ENCODE measurements at places on chromosomes 12 and 14.

DNA sequence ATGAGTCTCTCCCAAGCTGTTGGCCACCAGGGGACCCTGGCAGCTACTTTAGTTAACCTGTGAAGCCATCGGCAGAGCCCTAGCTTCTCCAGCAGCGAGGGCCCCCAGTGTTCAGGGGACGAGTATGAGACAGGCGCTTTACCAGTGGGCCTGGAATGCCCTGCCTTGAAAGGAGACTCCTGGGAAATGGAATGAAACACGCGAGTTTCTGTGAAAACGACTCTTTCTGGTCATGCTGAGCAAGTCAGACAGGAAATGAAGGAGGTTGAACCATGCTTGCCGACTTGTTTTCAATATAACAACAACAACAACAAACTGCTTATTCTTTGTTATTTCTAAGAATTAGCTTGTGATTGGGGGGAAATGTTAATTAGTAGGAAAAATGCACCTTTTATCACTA lies 42.9 kb downstream of the SFSWAP start:
- DNase-seq, result no peak

- DNase-seq, result no peak
These were observed 172.4 kb downstream of the EMP1 start for GRCh38 chr12:13368971-13369370.

DNA sequence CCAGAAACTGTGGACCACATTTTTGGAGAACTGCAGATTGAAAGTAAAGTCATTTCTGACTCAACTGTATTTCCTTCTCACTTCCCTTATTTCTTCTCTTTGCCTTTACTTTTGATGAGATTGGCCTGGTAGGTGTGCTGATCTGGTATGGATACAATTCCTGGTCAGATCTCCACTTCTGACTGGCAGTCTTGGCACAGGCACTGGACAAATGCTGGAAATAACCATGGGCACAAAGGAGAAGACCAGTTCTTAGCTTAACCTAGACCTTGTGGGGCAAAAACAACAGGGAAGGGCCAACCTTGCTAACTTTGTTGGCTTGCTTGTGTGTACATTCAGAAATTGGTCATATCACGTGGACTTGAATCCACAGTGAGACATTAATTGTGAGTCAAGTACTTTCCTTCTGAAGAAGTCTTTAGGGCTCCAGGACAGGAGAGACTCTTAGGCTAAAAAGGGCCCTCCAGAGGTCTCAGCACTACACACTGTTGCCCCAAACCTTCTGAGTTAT lies 75.0 kb downstream of the DIP2B start:
- no peak for DNase-seq

- no peak for DNase-seq
These were observed 44.5 kb upstream of the P2RX7 start for GRCh38 chr12:121088195-121088585.

DNA sequence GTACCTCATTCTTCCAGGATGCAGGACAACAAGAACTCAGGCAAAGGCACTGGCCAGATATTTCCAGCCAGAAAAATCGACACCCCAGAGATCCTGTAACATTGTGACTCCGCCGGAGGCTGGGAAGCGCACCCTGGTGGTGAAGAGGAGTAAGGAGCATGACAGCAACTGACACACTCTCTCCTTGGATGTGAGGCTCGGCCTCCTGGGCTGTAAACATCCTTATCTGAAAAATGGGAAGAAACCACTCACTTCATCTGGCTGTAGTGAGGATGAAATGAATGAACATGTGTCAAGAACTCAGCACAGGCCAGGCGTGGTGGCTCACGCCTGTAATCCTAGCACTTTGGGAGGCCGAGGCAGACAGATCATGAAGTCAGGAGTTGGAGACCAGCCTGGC lies 27.5 kb downstream of the TCHP start:
- DNase-seq, result no peak

- no peak for DNase-seq
These were observed 120.3 kb upstream of the SLC38A4 start for GRCh38 chr12:46946137-46946536.

All from nucleus accumbens (tissue), 56 donors.